Astrocyte (in vitro differentiated cells and primary cell): ENCODE measurements at places on chromosomes 16 and 17.

GRCh38 chr16:50765260-50765659, 23.4 kb downstream of the CYLD start:
- no peak for DNase-seq
- no peaks in the 10 kb centered on the region for H3K36me3 ChIP-seq
- no peak overlapping the region for H3K4me3 ChIP-seq
- no peak overlapping the region for H3K27ac ChIP-seq
- no peaks in the 10 kb centered on the region for H3K4me1 ChIP-seq

GRCh38 chr16:8962393-8963009, 1.2 kb downstream of the USP7 start:
- H3K27me3 ChIP-seq = no peaks in the 10 kb centered on the region
- no peak for DNase-seq
- H3K4me1 ChIP-seq = peaks cover 46% of the 10 kb centered on the region

DNA sequence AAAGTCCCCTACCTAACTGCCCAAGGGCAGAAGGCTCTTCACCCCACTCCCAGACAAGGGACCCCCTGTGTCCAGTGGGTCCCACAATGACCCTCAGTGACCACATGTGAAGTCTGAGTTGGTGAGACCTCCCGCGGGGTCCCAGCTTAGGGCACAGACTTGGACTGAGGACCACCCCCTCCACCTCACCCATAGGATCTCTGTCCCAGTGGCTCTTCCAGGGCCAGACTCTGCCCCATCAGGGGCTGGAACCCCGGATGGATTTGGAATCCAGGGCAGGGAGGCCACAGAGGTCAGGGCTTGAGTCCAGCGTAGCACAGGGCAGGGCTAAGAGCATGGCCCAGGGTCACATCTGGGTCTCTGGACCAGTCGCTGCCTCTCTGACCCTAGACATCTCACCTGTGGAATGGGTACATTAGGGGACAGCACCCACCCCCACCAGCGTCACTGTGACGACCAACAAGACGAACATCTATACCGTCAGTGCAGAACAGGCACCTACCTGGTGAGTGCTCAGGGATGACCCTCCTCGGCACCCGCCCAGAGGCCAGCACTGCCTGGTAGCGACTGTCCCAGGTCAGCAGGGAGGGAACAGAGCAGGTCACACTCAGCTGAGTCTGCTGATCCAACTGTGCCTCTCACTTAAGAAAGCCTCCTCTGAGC, 37.7 kb downstream of the TNFRSF13B start:
- DNase-seq = no peak
- H3K36me3 ChIP-seq = no peaks in the 10 kb centered on the region
- H3K27ac ChIP-seq = no peak overlapping the region
- no peak overlapping the region for H3K4me3 ChIP-seq
- no peaks in the 10 kb centered on the region for H3K4me1 ChIP-seq

GRCh38 chr16:81817789-81818567, 38.9 kb downstream of the PLCG2 start:
- DNase-seq = no peak
- H3K27ac ChIP-seq = no peak overlapping the region
- H3K4me3 ChIP-seq = no peak overlapping the region
- peaks cover 3% of the 10 kb centered on the region for H3K27me3 ChIP-seq
- H3K36me3 ChIP-seq = no peaks in the 10 kb centered on the region

GRCh38 chr17:75832164-75832651, 12.0 kb downstream of the UNC13D start:
- H3K4me3 ChIP-seq = no peak overlapping the region
- no peaks in the 10 kb centered on the region for H3K27me3 ChIP-seq
- H3K36me3 ChIP-seq = no peaks in the 10 kb centered on the region
- DNase-seq = peak; percentile 89
- peaks cover 17% of the 10 kb centered on the region for H3K4me1 ChIP-seq
